ENCODE measurements at places on chromosomes 16 and 17. TPM values are rescaled to one million over a fixed set of nuclear protein-coding genes. Genes with fewer than 3 reads are reported as not detected.
A peak's percentile ranks its signal among the peaks of the same experiment; 100 is the strongest.

DNA sequence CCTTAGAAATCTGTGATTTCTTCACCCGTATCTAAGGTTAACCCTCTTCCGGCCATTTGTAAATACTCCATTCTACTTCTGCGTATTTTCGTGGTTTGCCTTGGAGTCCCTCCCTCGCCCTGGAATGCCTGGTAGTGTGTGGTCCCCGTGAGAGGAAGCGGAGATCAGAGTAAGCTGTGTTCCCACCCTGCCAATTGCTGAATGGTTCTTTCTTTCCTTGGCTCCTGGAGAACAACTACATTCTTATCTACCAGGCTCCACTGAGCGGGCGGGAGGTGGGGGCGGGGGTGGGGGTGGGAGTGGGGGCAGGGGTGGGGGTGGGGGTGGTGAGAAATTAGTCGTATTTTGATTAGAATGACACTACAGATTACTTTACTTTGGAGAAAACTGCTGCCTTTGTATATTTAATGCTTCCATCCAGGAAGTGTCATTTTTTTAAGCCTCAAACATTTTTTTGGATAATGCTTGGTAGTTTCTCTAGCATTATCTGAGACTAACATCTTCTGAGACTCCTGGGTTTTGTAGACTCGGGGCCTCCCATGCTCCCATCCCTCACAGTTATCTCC, 20.9 kb upstream of the FASN start:
- no peak overlapping the region for H3K4me3 ChIP-seq
- no peaks in the 10 kb centered on the region for H3K36me3 ChIP-seq
- H3K27ac ChIP-seq = no peak overlapping the region
- no peak for DNase-seq

GRCh38 chr17:37671028-37671823, 28.0 kb upstream of the DDX52 start:
- H3K4me3 ChIP-seq = no peak overlapping the region
- peaks cover 69% of the 10 kb centered on the region for H3K4me1 ChIP-seq

DNA sequence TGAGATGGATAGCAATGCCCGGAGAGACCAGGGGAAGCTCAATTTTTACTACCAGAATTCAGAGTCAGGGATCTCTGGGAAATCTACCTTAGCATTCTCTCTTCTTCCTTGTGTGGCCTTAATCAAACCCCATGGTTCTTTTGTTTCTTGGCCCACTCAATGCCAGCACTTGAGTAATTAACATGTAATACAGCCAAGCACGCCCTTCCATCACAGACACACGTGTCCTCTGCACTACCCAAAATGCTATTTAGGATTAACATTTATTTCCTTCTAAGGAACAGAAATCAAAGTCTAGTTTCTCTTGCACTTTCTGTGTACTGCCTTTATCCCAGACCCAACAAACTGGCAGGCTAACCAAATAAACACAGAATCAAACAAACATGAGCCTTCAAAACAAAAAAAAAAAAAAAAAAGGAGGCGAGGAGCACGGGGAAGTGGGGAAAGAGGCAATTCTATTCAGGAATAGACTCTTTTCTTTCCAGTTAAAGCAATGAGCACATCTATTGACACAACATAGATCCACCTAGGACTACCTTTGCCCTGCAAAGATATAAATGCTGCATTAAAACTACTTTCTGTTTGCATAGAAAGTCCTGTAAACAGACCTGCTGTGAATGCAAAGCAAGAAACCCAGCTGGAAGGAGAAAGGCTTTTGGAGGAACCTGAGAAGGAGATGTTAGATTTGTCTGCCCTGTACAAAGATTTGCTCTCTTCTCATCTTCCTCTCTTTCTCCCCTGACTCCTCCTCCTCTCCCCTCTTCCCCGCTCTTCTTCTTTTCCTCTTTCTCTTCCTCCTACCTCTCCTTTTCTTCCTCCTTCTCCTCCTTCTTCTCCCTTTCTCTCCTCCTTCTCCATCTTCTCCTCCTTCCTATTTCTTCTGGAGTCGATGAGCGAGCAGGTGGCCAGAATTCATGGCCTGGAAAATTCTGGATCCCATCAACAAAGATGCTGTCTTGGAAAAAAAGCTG, 294.4 kb downstream of the NPIPA8 start:
- H3K27ac ChIP-seq = no peak overlapping the region
- no peaks in the 10 kb centered on the region for H3K27me3 ChIP-seq
- H3K4me1 ChIP-seq = no peaks in the 10 kb centered on the region
- no peaks in the 10 kb centered on the region for H3K36me3 ChIP-seq

- no peak overlapping the region for H3K27ac ChIP-seq
- H3K36me3 ChIP-seq = no peaks in the 10 kb centered on the region
- DNase-seq = no peak
- peaks cover 36% of the 10 kb centered on the region for H3K4me1 ChIP-seq
- H3K4me3 ChIP-seq = no peak overlapping the region
Measured at GRCh38 chr16:1290063-1290501, 19.4 kb upstream of the UBE2I start.

Gene OMG
- total RNA-seq = not detected

Gene ASGR1
- 8.3 TPM for total RNA-seq

Gene CEP295NL
- total RNA-seq = 1.7 TPM

Gene G6PC1
- total RNA-seq = not detected

Gene TPSAB1
- not detected for total RNA-seq

Gene CNGB1
- total RNA-seq = not detected

DNA sequence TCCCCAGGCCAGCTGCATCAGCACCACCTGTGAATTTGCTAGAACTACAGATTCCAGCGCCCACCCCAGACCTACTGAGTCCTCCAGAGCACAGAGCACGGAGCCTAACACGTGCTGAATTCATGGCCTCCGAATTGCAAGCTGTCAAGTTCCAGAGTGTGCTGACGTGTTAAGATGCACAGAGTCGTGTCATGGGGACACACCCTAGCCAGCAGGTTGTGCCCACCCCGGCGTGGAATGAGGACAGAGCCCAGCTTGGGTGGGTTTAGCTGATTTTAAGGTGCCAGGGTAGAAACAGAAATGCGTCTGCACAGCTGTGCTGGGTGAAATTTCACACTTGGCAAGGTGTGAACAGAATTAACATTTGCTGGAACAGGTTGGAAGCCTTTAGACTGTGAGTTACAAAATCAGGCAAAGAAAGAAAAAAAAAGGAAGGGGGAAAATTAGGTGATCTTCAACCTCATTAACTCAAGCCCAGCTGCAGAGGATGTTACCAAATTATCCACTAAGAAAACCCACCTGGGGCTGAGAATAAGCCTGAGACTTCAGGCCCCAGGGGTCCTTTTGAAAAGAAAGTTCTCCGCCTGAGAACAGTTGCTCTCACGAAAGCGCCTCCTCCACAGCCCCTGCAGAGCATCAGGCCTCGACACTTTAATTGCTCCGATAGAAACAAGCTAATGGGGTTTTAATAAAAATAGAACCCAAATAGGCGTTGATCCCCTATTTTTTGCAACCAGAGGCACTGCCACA, 27.1 kb downstream of the GINS3 start:
- no peak for DNase-seq
- no peak overlapping the region for H3K4me3 ChIP-seq
- H3K36me3 ChIP-seq = no peaks in the 10 kb centered on the region
- H3K27me3 ChIP-seq = no peaks in the 10 kb centered on the region
- no peaks in the 10 kb centered on the region for H3K4me1 ChIP-seq

Gene AXIN2
- 141 TPM for total RNA-seq

GRCh38 chr17:79484600-79485418, 126.0 kb downstream of the RBFOX3 start:
- no peak overlapping the region for H3K27ac ChIP-seq
- no peaks in the 10 kb centered on the region for H3K27me3 ChIP-seq
- H3K4me3 ChIP-seq = no peak overlapping the region
- DNase-seq = no peak
- H3K36me3 ChIP-seq = no peaks in the 10 kb centered on the region
- H3K4me1 ChIP-seq = peaks cover 6% of the 10 kb centered on the region

DNA sequence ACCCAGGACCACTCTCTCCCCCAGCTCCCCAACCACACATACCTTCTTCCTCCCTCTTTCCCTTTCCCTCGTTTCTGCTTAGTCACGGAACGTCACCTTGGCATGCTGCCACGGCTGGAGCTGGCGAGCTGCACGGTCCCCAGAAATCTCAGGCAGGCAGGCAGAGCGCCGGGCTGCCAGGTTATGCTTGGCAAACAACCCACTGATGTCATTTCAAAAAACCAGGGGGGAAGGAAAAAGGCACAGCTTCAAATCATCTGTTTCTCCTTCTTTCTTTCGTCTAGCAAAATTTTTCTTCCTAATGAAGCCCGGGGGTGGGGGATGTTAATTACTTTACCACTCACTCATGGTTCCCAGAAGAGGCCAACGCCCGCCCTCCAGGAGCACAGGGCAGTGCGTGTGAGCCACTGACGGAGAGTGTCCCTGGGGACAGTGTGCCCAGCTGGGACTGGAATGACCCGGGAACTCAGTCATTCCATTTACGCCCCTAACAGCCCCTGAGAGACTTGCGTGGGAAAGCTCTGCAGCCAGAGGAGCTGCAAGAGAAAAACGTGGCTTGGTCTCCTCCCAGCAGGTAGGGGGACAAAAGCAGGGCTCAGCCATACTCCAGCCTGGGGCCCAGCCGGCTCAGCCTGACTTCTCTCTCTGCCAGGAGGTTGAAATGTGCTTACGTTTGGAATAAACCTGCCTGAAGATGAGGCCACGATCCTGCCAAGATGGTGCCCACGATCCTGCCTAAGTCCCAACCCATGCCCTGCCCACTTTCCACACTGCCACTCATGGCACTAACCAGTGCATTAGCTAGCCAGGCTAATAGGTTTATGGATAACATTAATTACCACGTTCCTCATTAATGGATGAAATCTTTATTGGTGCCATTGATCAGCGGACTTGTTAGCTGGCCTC, 198.9 kb downstream of the ZFHX3 start:
- H3K27ac ChIP-seq = no peak overlapping the region
- H3K36me3 ChIP-seq = no peaks in the 10 kb centered on the region
- no peaks in the 10 kb centered on the region for H3K27me3 ChIP-seq
- DNase-seq = no peak

DNA sequence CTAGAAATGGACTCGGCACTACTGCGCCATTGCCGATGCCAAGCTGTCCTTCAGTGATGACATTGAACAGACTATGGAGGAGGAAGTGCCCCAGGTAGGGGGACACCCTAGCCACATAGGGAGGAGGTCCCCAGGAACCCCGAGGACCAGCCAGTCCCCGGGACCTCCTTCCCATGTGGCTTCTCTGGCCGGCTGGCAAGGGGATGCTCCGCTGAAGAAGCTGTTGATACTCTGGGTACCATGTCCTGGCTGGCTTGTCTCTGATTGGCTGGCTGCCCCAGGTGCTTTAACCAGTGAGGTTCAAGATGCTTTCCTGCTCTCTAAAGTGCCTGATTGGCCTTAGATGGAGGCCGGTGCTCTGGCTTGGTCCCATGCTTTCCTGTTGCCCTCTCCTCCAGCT, 103.6 kb downstream of the SDR42E1 start:
- H3K36me3 ChIP-seq = no peaks in the 10 kb centered on the region
- no peaks in the 10 kb centered on the region for H3K27me3 ChIP-seq
- no peaks in the 10 kb centered on the region for H3K4me1 ChIP-seq
- DNase-seq = no peak

DNA sequence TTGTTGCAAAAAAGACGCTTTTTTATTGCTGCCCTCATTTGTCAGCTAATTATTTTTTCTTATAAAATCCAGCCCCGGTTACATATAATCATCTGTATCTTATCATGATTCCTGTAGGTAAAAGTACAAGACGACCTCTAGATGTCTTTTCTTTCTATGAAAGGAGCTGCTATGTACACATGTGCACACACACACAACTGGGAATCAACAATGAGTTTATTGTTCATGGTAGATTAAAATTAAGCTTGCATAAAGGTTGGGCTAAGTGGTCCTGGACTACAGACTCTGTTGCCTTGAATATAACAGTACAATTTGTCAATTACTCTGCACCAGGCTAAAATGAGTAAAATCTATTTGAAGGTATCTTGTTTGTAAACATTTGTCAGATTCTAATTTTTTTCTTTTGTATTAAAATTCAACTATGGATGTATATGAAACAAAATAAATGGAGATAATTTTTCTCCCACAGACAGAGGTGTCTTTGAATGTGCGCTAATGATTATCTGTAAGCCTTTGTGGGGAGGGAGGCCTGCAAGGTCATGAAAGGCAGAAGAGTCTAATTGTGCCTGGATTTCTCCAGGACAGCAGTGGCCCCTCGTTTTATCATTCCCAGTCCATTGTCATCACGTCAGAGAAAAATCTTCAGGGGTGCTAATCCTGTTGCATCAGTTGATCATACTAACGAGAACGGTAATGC, 13.4 kb downstream of the C17orf58 start:
- no peaks in the 10 kb centered on the region for H3K4me1 ChIP-seq
- no peak overlapping the region for H3K27ac ChIP-seq
- H3K27me3 ChIP-seq = no peaks in the 10 kb centered on the region

GRCh38 chr16:85673529-85674417, 15.0 kb downstream of the GINS2 start:
- DNase-seq = no peak
- peaks cover 23% of the 10 kb centered on the region for H3K36me3 ChIP-seq
- no peaks in the 10 kb centered on the region for H3K27me3 ChIP-seq
- H3K4me1 ChIP-seq = peaks cover 7% of the 10 kb centered on the region

DNA sequence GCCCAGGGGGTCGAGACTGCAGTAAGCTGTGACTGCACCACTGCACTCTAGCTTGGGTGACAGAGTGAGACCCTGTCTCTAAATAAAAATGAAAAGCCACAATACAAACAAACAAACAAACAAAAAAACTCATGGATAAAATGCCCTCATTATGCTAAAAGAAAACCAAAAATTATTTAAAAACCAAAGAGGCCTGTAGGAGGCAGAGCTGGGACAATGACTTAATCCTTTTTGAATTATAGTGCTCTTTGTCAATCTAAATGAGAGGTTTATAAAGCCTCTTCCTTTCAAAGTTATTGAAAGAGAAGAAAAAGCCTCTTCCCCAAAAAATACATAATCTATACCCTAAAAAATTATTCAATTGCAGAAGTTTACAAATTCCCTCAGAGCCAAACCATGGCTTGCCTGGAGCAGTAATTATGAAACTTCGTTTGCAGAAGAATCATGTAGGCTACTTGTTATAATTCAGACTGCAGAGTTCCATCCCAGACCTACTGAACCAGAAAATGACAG, 18.5 kb downstream of the CRLF3 start:
- no peak overlapping the region for H3K27ac ChIP-seq
- H3K27me3 ChIP-seq = no peaks in the 10 kb centered on the region
- H3K4me3 ChIP-seq = no peak overlapping the region
- no peak for DNase-seq

- H3K36me3 ChIP-seq = peaks cover 21% of the 10 kb centered on the region
- H3K27ac ChIP-seq = peak overlapping the region; percentile 59
- no peaks in the 10 kb centered on the region for H3K27me3 ChIP-seq
- peaks cover 12% of the 10 kb centered on the region for H3K4me1 ChIP-seq
- peak; percentile 90 for DNase-seq
- H3K4me3 ChIP-seq = no peak overlapping the region
Measured at GRCh38 chr17:82740906-82741759, 5.7 kb downstream of the FN3K start.

Gene PPM1E
- 0.09 TPM for total RNA-seq

GRCh38 chr16:48526058-48526957, 83.7 kb downstream of the N4BP1 start:
- peak; percentile 92 for DNase-seq
- H3K27ac ChIP-seq = peak overlapping the region; percentile 88
- no peaks in the 10 kb centered on the region for H3K27me3 ChIP-seq
- H3K4me3 ChIP-seq = peak overlapping the region; percentile 22
